Epithelial cell of proximal tubule (primary cell): ENCODE measurements at places on chromosomes 16 and 17.

GRCh38 chr17:9969301-9969935, 64.3 kb upstream of the RCVRN start:
- DNase-seq: no peak

- no peak for DNase-seq
These were observed 22.8 kb downstream of the PITPNA start for GRCh38 chr17:1539811-1540210.

DNA sequence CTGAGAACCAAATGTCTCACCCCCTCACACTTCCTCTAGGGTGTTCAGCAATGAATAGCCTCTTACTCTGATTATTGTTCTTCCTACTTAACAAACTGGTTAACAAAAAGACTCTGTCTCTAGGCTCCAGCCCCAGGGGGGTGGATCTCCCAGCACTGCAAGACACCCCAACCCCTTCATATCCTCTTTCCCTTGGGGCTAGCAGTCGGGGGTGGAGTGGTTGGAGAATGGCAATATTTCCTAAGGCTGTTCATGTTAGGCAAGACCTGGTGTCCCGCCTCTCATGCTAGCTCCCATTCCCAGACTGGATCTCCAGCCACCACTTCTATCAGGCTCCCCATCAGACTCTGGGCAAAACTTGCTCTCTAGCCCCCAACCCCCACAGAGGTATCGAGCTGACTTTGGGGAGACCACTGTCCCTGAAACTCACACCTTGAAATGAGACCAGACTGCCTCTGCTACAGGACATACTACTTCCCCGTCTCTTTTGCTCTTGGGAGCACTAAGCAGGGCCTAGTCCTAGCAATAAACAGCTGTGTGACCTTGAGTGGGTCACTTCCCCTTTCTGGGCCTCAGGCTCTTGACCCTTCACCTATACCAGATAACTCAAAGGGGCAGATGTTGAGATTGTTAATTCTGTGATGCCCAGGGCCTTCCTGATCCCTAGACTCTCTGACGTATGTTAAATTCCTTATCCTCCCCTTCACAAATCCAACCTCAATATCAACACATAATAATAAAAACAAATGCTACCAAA, 2.4 kb downstream of the SLC25A35 start:
- DNase-seq: no peak

DNA sequence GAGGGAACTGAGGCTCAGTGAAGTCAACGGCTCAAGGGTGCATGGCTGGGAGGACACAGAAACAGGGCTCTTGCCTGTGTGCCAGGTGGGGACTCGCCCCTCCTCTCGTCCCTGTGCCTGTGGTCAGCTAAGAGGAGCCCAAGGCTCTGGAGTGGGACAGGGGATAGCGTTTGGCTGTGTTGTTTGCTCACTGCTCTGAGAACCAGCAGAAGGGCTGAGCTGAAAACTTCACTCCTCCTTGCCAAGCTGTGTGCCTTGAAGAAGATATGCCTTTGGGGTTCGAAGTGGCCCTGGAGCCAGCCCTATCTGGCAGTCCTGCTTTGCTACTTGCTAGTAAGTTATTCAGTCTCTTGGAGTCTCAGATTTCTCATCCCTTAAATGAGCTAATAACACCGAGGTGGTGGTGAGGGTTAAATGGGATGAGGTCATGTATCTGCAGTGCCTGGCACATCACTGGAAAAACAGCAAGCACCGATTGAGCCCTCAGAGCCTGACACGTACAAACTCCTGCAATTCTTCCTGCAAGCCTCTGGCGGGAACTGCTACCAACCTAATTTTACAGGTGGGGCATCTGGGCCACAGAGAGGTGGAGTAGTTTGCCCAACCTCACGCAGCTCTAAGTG, 17.7 kb downstream of the FOXL1 start:
- no peak for DNase-seq

GRCh38 chr17:49513641-49514040, 18.5 kb downstream of the NGFR start:
- no peak for DNase-seq

- no peak for DNase-seq
These were observed 1.2 kb downstream of the NLGN2 start for GRCh38 chr17:7408863-7409262.

DNA sequence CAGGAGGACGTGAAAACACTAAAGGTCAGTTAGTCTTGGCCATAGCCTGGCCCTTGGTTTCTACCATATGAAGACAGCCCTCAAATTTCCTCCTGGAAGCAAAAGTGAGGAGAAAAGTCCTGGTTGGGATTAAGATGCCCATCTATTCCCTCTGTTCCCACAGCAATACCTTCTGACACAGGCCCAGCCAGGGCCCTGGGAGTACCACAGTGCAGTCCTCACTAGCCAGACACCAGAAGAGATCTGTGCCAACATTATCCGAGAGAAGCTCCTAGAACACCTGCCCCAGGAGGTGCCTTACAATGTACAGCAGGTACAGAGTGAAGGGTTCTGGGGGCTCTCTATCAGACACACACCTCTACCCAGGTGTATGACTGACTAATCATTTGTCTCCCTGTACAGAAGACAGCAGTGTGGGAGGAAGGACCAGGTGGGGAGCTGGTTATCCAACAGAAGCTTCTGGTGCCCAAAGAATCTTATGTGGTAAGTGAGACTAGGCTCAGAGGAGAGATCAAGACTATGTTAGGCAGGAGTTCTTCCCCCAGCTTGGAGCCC, 4.1 kb downstream of the ERAL1 start:
- no peak for DNase-seq

- DNase-seq: no peak
These were observed 436.2 kb upstream of the ZFHX3 start for GRCh38 chr16:73483934-73484711.

DNA sequence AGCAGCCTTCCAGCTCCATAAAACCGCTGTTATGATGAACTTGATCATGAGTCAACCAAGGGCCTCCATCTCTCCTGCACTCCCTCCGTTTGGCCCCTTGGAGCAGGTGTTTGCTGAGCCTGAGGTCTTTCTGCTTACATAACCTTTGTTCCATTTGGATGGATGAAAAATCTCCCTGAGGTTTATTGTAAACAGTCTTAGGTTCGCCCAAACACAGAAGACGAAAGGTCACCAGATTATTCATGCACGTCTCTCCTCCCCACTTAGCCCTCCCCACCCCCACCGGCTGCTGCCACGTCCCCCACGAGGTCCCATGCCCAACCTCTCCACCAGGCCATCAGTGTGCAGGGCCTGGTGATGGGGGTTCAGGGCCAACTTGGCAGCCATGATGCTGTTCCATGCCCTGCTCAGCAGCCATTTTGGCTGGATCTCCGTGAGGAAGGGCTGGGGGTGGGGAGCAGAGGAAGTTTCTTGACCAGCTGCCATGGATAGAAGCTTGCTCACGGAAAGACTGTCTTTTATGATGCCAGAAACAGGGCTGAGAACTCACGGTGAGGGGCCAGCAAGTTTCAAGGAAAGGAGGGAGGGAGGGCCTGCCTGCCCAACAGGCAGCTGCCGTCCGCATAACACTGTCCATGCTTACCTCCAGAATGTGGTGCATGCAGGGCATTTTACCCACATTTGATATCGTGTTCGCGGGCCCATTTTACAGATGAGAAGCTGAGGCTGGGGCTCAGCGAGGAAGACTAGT, 47.8 kb upstream of the FOXF1 start:
- no peak for DNase-seq

- no peak for DNase-seq
These were observed 96.4 kb upstream of the SOX9 start for GRCh38 chr17:72024457-72024856.

DNA sequence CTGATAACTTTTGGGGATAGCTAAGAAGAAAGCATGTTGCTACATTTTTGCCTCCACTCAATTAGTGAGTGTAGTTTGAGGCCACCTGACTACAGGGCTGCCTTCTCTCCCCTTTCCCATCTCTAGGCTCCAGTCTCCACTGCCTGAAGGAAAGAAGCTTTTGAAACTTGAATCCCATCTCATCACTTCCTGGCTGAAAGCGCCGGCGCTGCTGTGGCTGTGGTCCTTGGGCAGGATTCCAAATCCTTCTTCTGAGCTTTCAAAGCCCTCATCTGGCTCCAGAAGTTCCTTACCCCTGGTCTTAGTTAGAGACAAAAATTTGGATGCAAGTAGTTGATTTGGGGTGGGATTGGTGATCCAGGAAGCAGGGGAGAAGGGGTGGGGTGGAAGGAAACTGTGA, 119.4 kb downstream of the FOXL1 start:
- DNase-seq: no peak

- DNase-seq: no peak
These were observed 67.2 kb downstream of the RPTOR start for GRCh38 chr17:80611816-80612215.

DNA sequence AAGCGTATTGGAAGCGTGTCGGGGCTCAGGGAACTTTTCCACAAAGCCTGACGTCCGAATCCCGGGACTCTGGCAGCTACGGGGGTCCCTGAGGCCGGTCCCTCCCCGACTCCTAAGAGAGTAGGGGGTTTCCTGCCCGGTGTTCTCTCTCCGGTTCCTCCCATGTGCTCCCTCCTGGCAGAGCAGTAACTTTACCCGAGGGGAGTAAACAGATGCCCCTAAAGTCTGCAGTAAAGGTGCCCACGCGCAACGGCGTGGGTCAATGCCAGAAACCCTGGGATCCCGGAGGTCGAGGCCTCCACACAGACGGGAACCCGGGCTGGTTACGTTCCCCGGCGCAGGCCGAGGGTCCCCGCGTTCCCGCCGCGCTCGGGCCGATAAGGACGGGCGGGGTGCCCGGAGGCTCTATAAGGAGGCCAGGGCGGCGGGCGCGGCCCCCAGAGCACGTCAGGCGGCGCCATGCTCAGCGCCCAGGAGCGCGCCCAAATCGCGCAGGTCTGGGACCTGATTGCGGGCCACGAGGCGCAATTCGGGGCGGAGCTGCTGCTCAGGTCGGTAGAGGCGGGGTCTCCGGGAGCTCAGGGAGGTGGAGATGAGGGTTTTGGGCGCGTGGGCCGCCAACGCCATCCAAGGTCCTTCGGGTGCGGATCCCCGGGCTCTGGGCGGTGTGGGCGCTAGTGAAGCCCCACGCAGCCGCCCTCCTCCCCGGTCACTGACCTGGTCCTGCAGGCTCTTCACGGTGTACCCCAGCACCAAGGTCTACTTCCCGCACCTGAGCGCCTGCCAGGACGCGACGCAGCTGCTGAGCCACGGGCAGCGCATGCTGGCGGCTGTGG, at the start of gene HBM:
HBM (plus strand) TSS at position 440 of the 836 bp plus-strand sequence; CDS start at position 460, 20 bp downstream.
- no peak for DNase-seq

DNA sequence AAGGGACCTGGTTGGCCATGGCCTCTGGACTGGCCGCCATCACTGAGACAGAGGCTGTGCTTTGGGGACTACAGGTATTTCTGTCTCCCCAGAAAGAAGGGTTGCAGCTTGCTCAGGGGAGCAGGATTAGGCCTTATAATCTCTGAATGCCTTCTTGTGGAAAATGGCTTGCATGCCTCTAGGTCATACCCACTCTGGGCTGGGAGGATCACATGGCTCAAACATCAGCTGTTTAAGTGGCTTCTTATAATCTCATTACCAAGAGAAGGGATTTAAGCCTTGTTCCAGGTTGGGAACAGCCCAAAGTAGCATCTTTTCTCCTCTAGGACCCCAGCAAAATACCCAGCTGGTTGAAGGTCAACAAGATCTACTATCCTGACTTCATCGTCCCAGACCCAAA, 19.1 kb downstream of the LIG3 start:
- DNase-seq: no peak
